Naive thymus-derived CD8-positive, alpha-beta T cell (primary cell): ENCODE measurements at places on chromosomes 7 and 10. TPM values are rescaled to one million over a fixed set of nuclear protein-coding genes. Genes with fewer than 3 reads are reported as not detected.

The NPM3 gene
- 17.1 TPM for total RNA-seq

The GBX1 gene
- not detected for total RNA-seq

The BTAF1 gene
- total RNA-seq: 82.7 TPM

The MSS51 gene
- total RNA-seq: 6.2 TPM

The DYDC2 gene
- not detected for total RNA-seq

The TRIM50 gene
- total RNA-seq: not detected
